ENCODE measurements at places on chromosomes 16 and 17. TPM values are rescaled to one million over a fixed set of nuclear protein-coding genes. Genes with fewer than 3 reads are reported as not detected.

DNA sequence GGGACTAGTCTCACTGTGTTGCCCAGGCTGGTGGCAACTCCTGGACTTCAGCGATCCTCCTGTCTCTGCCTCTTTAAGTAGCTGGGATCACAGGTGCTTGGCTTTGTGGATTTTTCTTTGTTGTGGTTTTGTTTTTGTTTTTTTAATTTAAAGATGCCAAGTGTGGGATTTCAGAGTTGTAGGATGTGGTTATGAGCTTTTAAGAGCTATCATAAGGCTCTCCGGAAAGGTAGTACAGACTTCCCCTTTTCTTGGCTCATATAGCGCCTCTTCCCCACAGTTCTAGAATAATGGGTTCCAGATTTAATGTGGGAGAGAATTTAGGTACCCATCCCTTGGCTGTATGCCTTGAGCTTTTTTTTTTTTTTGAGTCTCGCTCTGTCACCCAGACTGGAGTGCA, 17.1 kb downstream of the AKAP1 start:
- no peak for DNase-seq

DNA sequence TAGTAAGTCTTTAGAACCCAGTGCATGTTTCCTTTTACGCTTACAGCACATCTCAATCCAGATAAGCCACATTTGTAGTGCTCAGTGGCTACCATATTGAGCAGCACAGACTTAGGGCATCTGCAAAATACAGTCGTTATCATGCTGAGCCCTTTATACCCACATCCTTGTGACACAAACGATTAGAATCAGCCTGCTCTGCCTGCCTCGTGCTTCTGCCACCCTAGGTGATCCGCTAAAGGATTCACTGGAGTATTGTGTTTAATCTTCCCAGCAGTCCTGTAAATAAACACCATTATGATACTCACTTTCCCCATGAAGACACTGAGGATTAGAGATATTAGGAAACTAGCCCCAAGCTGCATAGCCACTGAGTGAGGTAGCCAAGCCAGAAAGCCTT, 51.3 kb upstream of the FA2H start:
- DNase-seq, result no peak

DNA sequence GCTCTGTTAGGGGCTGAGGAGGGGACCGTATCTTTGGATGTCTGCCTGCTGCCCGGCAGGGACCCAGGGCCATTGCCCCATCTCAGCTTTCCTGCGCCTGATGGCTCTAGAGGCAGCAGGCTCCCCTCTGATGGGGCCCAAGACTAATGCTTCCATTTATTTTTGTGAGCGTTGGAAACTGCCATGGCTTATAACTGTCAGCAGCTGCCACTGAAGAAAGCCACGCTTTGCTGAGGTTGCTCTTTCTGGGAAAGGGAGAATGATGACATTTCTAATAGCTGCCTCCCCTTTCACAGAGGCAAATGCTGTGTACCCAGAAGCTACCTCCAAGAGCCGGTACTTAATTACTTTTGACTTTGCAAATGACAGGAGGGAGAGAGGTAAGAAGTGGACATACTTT, 103.8 kb downstream of the HAPSTR1 start:
- DNase-seq, result no peak

GRCh38 chr16:79074541-79074940, 526.0 kb downstream of the MAF start:
- DNase-seq, result no peak

- no peak for DNase-seq
Measured at GRCh38 chr16:57607676-57608461, 20.6 kb upstream of the ADGRG1 start.

GRCh38 chr16:30372038-30372712, 1.9 kb upstream of the TBC1D10B start:
- DNase-seq, result no peak

DNA sequence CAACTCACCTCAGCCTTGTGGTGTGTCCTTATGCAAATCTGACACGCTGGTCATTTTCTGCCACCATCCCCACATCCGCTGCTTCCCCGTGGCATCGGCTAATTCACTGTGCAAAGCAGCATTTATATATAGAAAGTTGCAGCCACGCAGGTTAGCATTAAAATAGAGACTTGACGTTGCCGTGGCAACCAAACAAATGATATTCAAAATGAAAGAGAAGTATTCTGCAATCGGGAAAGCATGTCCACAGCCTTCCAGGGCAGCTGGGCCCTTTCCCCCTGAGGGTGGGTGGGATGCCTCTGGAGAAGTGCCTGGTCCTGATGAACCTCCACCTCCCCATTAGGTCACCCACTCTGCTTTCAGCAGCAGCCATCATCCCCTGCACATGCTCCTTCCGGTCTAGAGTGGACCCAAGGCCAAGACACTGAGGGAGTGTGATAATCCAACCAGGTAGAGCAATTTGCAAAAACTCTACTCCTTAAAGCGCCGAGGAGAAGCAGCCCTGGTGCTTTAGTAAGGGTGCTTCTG, 138.7 kb downstream of the GAS7 start:
- peak; percentile 90 for DNase-seq

DNA sequence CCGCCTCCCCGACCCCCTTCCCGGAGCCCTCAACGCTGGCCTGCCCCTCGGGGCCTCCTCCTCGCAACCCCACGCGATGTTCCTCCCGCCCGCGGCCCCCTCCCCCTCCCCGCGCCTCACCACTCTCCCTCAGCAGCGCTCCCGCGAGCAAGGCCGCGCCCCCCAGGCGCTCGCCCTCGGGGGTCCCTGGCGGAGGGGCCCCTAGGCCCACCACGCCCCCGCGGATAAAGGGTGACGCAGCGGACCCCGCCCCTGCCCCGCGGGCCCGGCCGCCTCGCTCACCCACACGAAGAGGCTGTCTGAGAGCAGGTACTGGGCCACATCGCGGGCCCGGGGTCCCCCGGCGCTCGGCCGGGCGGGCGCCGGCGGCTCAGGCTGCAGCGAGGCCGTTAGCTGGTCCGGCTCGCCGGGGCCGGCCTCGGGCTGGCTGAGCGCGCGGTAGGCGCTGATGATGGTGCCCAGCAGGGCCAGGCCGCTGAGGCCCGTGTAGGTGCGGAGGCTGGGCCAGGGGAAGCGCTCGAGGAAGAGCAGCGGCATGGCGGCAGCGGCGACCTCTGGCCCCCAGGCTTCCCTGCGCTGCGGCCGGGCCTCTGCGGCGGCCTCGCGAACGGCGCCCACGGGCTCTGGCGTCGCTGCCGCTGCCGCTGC, 430 bp downstream of the AMFR start:
- no peak for DNase-seq

- no peak for DNase-seq
Measured at GRCh38 chr16:85628265-85628556, 15.1 kb downstream of the GSE1 start.

GRCh38 chr16:27495191-27495590, 54.5 kb downstream of the GTF3C1 start:
- DNase-seq, result peak; percentile 35

DNA sequence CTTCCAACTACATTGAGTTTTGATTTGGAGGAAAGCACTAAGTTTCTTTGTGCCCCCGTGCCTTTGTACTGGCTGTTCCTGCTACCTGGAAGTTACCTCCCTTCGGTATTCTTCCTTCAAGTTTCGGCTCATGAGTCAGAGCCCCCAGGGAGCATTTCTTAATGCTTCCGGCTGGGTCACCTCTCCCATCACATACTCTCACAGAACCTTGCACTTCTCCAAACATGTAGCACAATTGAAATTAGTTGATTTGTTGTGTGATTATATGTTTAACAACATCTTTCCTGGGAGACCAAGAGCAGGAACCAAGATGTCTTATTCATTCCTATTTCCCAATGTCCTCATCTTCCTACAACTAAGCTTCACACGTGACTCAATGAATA, 158.6 kb upstream of the CDH5 start:
- no peak for DNase-seq

DNA sequence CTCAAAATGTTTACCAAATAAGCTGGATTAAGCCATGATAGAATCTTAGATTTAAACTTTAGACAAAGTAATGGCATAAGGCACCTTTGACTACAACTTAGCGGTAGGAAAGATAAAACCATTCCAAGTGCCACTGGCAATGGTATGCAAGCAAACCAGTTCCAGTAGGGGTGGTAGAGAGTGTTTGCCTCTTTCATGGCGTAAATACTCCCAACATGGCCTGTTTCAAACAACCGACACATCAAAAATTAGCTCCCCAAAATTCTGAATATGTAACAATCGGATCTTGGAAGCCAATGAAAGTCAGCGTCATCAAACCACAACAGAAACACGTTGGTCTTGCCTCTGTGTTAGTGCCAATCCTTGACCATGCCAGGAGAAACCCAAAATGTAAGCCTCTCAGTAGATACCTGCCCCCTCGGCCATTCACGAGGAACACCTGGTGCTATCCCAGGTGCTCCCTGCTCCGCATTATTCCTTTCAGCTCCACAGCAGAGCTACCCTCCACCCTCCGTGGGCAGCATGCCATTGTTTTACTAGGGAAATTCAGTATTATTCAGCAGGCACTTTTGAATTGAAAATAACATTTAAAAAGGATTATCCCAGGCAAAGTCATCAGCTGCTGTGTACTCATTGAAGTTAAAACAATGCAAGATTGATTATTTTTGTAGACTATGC, 307.8 kb upstream of the CDH11 start:
- DNase-seq, result no peak

- DNase-seq, result no peak
Measured at GRCh38 chr17:34926661-34927060, 34.6 kb downstream of the CCT6B start.

- no peak for DNase-seq
Measured at GRCh38 chr17:39927929-39928857, 661 bp downstream of the LRRC3C start.

GRCh38 chr17:50311112-50311460, 34.8 kb upstream of the XYLT2 start:
- DNase-seq, result no peak

CDT1 gene
- polyA plus RNA-seq, result 5.2 TPM

IKZF3 gene
- polyA plus RNA-seq, result 0.17 TPM

TBKBP1 gene
- polyA plus RNA-seq, result 31.4 TPM

HOXB8 gene
- polyA plus RNA-seq, result not detected

SAT2 gene
- 69.7 TPM for polyA plus RNA-seq

TP53TG3E gene
- polyA plus RNA-seq, result not detected

TAC4 gene
- polyA plus RNA-seq, result 2.0 TPM

GAS7 gene
- polyA plus RNA-seq, result 73.7 TPM

KCTD19 gene
- not detected for polyA plus RNA-seq

SLC12A3 gene
- polyA plus RNA-seq, result not detected

CNTNAP1 gene
- 11.4 TPM for polyA plus RNA-seq

MFSD6L gene
- 4.9 TPM for polyA plus RNA-seq

ERN1 gene
- polyA plus RNA-seq, result not detected

MYH1 gene
- polyA plus RNA-seq, result not detected

KRTAP4-3 gene
- not detected for polyA plus RNA-seq

LRRC46 gene
- 0.57 TPM for polyA plus RNA-seq

KRTAP9-7 gene
- polyA plus RNA-seq, result not detected

Measured in muscle of arm (tissue), 14 donors.